Activated CD8-positive, alpha-beta memory T cell treated with anti-CD3 and anti-CD28 coated beads for 1 hour (primary cell): ENCODE measurements at places on chromosomes 4 and X.

- no peak for DNase-seq
These were observed 2.7 kb upstream of the FGF5 start for GRCh38 chr4:80263541-80264351.

DNA sequence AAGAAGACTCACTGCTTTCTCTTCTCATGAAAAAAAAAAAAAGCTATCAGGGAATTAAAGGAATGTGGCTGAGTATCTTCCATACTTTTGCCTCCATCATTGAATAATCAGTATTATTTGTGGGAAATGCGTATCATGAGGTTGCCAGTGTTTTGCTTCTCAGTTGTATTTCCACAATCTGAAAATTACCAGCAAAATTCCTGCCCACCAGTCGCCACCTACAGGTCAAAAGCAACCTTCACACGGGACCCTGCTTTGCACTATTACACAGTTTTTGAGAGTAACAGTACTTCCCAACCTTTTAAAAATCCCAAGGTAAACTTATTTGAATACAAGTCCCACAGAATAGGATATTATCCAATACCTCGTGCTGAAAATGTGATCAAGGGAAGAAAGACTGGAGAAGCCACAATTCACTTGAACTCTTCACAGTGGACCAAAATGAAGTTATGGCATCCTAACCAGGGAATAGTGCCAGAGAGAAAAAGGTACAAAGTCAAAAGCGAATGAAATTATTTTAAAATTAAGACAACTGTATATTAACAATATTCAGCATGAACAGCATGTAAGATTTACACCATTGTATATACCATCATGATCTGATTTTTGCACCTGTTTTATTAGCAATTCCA lies 30.4 kb downstream of the PGRMC1 start:
- no peak for DNase-seq

GRCh38 chr4:78775303-78776078 lies 659 bp upstream of the BMP2K start:
- peak; percentile 52 for DNase-seq

GRCh38 chr4:161538941-161539340 lies 624.9 kb downstream of the FSTL5 start:
- no peak for DNase-seq

DNA sequence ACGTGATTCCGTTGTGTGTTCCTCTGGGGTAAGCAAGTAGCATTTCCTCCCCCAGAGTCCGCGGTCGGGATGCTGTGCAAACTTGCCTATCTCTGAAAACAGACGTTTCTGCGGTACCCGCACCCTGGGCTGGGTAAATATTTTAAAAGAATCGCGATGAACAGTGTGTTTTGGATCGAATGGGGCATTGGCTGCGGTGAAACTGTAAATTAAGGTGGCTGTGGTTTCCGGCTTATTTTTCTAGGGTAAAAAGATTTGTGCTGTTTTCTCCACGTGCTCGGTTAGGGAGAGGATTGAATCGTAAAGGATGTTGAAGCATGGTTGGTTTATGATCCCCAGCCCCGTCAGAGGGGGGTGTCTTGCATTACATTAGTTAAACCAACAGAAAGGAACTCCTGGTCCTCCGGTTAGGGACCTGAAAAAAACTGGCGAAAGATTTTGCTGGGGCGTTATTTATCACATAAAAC lies 1.2 kb downstream of the HHIP start:
- no peak for DNase-seq

DNA sequence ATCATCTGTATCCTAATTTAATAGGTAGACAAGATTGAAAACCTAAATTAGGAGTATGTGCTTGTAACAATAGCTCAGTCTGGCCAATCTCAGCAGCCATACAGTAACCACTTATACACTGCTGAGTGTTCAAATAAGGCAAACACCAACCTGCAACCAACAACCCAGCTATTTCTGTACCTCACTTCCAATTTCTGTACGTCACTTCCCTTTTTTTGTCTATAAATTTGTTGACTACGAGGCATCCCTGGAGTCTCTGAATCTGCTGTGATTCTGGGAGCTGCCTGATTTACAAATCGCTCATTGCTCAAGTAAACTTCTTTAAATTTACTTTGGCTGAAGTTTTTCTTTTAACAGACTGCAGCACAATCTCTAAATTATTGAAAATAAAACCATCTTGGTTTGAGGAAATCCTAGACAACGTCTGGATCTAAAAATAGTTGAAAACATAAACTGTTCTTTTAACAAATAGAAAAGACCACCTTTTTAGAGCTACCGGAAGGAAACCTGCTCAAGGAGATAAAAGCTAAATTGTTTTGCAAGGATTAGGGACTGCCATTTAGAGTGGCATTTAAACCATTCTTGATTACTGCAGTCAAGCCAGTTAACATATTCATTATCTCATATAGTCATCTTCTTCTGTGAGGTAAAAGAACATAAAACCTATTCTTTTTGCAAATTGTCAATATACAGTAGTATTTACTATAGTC lies 778.1 kb downstream of the SH3BGRL start:
- DNase-seq, result no peak
